ENCODE measurements at places on chromosomes 7 and 10.

DNA sequence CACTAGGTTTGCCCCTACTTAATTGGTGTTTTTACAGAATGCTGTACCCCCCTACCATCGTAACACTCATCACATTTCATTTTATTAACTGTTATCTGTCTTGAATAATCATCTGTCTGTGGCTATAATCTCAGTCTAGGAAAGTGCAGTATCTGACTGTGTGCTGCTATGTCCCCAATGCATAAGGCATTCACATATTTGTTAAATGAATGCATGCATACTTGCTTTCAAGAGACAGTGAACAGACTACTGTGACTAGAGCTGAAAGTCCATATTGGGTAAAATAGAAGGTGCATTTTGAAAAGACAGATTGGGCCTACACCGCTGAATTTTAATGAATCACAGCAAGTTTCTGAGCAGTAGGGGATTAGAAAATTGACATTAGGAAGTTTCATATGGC, 112.3 kb downstream of the ARHGAP12 start:
- DNase-seq, result no peak

DNA sequence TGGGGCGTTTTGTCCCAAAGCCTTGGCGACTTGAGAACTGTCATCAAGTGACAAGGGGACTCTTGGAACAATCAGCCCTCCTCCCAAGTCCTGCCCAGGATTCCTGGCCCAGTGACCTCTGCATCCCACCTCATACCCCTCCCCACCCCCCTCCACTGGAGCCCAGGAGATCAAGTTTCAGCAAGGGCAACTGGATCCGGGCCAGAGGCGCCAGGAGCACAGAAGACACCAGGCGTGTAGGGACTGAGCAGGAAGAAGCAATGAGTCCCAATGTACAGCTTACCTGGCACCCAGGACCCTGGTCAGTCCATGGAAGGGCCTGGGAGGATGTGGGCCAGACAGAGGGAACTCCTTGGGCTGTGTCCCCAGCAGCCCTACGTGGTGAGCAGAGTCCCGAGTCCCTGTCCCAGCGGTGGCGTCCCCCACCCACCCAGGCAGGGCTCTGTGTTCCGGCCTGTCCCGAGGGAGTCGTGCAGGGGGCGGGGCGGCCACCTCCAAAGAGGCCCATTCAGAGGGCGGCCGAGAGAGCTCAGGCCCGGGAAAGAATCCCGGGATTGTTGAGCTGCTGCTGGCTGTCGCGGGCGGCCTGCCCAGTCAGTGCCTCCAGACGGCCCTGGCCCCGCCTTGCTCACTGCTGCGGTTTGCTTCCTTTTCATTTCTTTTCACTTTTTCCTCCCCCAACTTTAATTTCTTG, 254.1 kb downstream of the TNS3 start:
- DNase-seq, result no peak

- DNase-seq, result no peak
Observed at GRCh38 chr10:129642427-129642826, 175.4 kb downstream of the MGMT start.

DNA sequence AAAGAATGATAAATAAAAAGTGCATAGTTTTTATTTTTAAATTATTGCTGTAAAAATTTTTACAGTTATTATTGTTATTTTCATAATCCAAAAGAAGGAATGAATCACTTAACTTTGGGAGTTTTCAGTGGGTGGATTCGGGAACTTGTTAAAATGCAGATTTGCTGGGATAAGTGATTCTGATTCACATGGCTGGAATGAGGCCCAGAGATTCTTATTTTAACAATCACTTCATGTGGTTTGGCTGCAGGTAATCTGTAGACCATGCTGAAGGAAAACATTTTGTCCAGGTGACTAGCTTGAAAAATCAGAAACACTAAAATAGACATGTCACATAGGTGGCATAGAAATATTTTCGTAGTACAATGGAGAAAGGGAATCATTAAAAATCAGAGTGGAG, 13.9 kb downstream of the CROT start:
- no peak for DNase-seq

DNA sequence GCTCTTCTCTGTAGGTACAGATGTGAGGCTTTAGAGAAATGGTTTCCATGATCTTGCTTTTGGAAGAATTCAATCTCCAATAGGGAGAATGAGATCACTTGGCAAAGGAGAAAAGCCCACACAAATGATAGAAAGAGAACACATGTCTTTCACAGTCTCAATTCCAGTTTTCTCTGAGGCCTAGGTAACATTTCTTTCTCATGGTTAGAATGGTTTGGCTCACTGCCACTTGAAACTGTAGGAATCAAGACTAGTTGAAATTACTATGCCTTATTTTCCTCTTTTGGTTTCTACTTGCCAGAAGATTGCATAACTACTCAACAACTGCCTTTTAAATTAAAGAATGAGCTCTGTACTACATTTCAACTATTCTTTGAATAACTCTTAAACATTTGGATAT, 276.5 kb upstream of the TEX47 start:
- DNase-seq, result no peak

GRCh38 chr7:41969561-41970105, 266.7 kb upstream of the INHBA start:
- no peak for DNase-seq

DNA sequence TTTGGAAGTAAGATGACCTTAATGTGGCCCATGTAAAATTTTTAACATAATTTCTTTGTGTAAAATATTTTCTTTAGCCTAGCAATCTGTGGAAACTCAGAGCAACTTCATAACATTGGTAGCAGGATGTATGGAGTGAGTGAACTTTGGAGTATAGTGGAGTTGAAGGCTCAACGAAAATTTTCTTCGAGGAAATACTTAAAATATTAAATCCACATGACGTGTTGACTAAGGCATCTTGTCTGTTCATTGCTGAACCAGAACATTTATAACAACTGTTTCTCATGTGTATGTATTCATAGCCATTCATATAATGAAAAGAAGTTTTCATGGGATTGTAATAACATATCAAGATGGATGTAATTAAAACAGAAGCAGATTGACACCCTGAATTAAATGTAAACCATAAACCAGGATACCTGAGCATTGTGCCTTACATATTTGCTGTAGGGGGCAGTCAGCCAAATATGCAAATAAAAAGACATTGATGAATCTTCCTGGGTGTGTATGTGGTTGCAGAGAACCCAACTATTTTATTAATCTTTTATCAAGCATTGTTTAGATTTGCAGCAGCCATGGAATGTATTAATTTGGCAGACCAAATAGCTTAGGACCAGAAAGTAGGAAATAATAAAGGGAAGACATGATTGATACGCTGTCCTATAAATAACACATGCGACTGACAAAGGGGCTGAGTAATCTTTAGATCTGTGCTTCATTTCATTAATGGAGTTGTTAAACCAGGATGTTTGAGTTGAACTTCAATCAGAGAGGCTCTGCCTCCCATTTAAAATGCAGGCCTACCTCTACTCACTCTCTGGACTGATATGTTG, 11.5 kb downstream of the AUTS2 start:
- no peak for DNase-seq

- DNase-seq, result no peak
Observed at GRCh38 chr7:43781726-43782607, 23.5 kb downstream of the BLVRA start.

GRCh38 chr7:3569643-3570042, 268.6 kb downstream of the SDK1 start:
- no peak for DNase-seq

- no peak for DNase-seq
Observed at GRCh38 chr7:22771872-22772228, 44.9 kb downstream of the IL6 start.

GRCh38 chr7:28661826-28662595, 249.7 kb downstream of the CREB5 start:
- no peak for DNase-seq

DNA sequence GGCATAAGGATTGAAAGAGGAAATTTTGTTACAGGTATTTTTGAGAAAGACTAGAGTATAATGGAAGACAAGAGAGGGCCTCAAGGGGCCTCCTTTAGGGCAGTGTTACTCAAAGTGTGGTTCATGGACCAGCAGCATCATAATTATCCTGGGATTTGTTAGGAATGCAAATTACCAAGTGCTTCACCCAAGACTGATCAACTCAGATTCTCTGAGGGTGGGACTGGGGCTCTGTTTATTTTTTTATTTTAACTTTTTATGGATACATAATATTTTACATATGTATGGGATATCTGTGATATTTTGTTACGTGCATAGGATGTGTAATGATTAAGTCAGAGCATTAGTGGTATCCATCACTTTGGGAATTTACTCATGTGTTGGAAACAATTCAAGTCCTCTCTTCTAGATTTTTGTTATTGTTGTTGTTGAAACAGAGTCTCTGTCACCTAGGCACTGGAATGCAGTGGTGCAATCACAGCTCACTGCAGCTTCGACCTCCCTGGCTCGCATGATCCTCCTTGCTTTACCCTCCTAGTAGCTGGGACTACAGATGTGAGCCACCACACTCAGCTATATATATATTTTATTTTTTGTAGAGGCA, 2.2 kb upstream of the KCTD7 start:
- no peak for DNase-seq

- DNase-seq, result no peak
Observed at GRCh38 chr7:40437936-40438634, 303.3 kb downstream of the SUGCT start.

DNA sequence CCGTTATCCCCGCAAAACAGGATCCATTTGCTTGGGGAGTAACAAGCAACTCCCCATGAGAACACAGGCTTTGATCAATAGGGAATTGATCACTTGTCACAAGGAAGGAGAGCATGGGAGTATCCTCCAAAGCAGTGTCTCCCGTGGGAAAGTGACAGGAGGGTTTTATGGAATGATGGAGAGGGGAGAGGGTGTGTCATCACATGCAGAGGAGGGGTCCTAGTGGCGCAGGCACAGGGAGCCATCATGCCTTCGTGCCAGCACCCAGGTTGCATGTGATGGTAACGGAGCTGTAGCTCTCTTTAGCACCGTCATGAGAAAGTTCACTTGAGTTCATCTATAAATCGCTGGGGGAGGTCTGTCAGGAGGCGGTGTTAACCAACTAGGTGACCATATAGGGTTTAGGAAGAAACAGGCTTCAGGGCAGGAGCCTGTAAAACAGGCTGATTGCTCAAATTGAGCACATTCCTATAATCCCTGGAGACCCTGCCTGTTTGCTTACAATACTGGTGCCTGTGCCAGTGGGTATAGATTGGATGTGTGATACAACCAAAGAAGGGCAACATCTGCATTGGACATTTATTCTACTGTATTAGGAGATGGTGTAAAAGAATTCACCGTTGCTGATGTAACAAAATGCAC, 428.5 kb downstream of the GALNT17 start:
- no peak for DNase-seq

- no peak for DNase-seq
Observed at GRCh38 chr7:132138817-132139216, 437.5 kb downstream of the PLXNA4 start.

DNA sequence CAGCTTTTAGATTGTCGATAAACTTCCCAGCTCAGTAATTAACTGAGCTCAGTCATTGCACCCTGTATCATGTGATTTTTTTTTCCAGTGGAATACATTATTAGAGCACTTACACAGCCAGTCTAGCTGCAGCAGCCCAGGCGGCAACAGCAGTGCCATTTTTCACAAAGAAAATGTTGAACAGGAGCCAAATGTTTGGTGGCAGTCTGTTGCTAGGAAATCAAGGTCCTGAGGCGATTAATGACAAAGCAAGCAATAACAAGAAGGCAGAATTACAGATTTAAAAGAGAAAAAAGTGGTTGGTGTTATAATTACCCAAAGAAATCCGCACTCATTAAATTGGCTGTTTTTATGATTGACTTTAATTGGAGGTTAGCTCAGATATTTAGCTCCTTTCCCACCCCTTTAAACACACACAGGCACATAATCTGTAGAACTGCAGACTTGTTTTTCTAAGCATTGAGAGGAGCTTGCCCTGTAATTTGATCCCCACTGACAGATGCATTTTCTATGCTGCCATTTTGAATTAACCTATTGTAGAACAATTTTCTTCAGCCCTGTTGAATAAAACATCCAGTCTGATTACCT, 267.4 kb downstream of the ADK start:
- DNase-seq, result peak; percentile 74

DNA sequence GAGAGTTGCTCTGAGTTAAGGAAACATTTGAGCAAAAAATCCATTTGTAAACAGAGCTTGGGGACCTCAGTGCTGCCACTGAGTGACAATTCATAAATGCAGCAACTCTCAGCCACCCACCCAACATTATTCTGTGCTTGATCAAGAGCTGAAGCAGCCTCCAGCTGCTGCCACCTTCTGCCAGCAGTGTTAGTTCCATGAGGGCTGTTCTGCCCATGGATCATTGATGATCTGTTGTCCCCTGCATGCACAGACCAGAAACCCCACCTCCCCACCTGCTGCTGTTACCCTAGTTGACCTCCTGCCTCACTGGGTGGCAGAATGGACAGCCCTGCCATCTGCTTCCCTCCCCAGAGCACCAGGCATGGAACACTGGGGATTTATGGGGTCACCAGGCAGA, 305.4 kb downstream of the KCNMA1 start:
- no peak for DNase-seq

DNA sequence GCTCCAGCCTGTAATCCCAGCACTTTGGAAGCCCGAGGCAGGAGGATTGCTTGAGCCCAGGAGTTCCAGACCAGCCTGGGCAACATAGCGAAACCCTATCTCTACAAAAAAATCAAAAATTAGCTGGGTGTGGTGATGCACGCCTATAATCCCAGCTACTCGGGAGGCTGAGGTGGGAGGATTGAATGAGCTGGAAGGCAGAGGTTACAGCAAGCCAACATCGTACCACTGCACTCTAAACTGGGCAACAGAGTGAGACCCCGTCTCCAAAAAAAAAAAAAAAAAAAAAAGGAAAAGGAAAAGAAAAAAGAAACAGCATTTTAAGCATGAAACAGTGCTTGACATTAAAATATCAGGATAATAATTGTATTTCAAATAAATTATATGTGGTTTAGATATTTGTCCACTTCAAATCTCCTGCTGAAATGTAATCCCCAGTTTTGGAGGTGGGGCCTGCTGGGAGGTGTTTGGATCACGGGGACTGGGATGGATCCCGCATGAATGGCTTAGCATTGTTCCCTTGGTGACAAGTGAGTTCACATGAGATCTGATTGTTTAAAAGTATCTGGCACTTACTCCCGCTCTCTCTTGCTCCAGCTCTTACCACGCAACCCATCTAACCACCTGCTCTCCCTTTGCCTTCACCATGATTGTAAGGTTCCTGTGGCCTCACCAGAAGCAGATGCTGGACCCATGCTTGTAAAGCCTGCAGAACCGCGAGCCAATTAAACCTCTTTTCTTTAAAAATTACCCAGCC, 103.4 kb downstream of the SRPK2 start:
- no peak for DNase-seq

- DNase-seq, result no peak
Observed at GRCh38 chr10:113337142-113337541, 215.7 kb upstream of the HABP2 start.

GRCh38 chr7:50207251-50207564, 97.3 kb upstream of the IKZF1 start:
- DNase-seq, result no peak

DNA sequence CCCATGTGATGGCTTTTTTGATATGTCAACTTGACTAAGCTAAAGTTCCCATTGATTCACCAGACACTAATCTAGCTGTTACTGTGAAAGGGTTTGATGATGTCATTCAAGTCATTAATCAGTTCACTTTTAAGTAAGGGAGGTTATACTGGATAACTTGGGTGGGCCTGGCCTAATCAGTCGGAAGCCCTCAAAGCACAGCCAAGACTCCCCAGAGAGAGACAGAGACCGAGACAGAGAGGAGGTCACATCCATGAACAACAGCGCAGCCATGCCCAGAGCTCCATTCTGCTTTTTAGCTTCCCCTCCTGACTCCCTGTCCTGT, 103.4 kb downstream of the TRIL start:
- DNase-seq, result no peak

All from NCI-H2107 (cell line).